Melanocyte of skin (primary cell): ENCODE measurements at places on chromosomes 16 and 17. TPM values are rescaled to one million over a fixed set of nuclear protein-coding genes. Genes with fewer than 3 reads are reported as not detected.

PPM1E gene
- 0.67 and 1.1 TPM in 2 replicates for total RNA-seq

EPX gene
- not detected in 2 replicates for total RNA-seq

TMED6 gene
- total RNA-seq, result 0.15 and 0.33 TPM in 2 replicates

MSRB1 gene
- 16.0 TPM in 2 replicates for total RNA-seq
